ENCODE measurements at places on chromosomes 16 and 17.
A peak's percentile ranks its signal among the peaks of the same experiment; 100 is the strongest.

DNA sequence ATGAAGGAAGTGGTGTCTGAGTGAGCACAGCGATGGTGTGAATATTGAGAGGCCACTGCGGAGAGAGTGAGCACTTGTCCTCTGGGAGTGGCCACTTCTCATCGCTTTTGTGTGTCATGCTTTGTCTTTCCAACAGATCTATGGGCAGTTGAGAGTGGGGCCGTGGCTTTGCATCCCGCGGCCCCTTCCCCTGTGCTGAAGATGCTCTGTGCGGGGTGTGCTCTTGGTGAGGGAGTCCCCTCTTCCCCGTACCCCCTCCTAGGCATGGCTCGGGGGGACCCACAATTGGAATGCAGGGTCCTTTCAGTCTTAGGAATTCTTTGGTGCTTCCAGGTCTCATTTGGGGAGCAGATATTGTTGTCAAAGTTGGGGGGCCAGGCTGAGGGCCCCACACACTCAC lies 197.3 kb upstream of the WSCD1 start:
- no peak for DNase-seq

DNA sequence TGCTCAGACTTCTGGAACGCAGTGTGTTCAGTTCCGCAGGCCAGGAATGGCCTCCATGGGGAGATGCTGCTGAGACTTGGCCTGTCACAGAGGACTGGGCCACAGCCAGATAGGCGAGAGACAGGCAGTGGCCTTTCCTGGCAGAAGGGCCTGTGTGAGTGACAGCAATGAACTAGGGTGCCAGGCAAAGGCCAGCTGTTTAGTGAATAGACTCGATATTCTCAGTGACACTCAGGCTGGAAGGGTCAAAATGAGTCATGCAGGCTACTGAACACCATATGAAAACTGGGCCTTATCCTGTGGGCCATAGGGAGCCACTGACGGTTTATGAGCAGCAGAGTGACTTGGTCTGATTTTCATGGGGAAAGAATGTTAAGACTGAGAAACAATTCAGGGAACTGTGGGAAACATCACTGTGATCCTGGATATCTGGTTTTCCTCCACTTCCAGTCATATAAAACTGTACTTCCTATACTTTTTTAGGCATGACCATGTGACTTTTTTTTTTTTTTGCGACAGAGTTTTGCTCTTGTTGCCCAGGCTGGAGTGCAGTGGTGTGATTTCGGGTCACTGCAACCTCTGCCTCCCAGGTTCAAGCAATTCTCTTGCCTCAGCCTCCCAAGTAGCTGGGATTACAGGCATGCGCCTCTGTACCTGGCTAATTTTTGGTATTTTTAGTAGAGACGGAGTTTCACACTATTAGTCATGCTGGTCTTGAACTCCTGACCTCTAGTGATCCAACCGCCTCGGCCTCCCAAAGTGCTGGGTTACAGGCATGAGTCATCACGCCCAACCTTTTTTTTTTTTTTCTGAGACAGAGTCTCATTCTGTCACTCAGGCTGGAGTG lies 5.2 kb upstream of the NUBP1 start:
- peak; percentile 14 for DNase-seq

DNA sequence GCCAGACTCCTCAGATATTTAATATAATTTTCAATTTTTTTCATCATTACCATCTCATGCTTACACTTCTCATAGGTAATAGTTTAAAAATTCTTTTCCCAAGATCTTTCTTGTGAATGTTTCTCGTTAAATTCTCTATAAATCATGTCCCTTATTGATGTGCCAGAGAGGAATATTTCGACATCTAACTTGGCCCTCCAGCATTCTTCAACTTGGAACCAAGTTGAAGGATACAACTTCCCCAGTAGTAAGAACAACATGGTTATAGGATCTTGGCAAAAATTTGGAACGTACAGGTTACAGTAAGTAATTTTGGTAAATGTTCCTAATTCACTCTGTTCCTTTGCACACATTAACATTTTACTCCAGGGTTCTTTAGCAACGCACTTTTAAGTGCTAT lies 731.8 kb downstream of the CDH11 start:
- DNase-seq, result no peak

- no peak for DNase-seq
Observed at GRCh38 chr17:66548158-66548557, 245.7 kb downstream of the PRKCA start.

DNA sequence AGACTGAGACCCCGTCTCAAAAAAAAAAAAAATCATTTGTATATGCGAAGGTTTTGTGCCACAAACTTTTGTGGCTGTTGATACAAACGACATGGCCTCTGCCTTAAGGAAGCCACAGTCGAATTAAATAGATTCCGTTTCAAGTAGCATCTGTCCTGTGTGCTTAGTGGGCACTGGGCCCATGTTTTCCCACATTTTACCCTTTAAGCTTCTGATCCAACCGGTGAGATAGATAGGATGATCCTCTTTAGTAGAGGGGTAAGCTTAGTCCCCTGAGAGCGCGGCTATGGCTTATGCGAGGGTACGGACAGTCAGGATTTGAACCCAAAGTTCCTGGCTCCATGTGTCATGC lies 776 bp upstream of the TMEM219 start:
- DNase-seq, result no peak

- DNase-seq, result no peak
Observed at GRCh38 chr17:67503739-67504138, 126.7 kb downstream of the PITPNC1 start.

DNA sequence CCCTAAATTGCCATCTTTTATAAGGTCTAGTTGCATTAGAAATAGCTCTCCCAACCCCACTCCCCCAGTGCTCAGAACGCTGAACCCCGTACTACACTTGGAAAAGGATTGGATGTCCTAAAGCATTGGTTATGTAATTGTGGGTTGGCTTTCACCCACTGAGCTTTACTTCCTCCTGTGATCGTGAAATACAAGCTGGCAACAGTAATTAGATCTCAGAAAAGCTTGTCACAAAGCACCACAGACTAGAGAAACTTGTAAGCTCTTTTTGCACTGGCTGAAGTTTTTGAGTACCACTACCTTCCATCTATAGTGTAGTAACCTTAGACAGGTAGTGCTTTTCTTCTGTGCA lies 54.4 kb downstream of the SIAH1 start:
- no peak for DNase-seq

GRCh38 chr17:73901661-73902415 lies 257.6 kb upstream of the SDK2 start:
- DNase-seq, result no peak

DNA sequence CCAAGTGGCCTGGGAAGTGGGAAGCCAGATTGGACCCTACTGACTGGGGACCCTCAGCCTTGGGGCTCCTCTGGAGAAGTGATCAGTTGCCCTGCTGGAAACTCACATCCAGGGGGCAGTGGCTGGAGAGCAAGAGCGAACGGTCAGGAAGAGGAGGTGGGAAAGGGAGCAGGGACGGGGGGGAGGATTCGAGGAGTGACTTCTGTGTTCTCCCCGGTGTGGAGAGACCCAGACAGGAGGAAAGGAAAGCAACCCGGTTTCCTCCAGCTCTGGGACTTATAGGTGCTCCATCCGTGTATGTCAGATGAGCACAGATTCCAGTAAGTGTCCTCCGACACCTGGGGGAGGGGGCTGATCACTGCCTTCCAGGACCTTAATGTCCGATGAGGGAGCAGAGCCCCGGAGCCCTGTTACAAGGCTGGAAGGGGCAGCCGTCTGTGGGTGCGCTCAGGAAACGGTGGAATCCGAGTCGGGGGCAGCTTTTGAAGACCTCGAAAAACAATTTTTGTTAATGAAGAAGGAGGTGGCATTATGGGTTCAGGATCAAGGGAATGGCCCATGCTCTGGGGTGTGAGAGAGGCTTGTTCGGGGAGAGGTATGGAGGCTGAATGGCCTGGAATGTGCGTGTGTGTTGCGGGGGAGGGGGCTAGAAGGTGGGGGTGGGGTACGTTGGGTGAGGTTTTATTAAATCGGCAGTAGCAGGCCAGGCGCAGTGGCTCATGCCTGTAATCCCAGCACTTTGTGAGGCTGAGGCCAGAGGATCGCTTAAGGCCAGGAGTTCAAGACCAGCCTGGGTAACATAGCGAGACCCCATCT lies 34.8 kb upstream of the NDRG4 start:
- no peak for DNase-seq

DNA sequence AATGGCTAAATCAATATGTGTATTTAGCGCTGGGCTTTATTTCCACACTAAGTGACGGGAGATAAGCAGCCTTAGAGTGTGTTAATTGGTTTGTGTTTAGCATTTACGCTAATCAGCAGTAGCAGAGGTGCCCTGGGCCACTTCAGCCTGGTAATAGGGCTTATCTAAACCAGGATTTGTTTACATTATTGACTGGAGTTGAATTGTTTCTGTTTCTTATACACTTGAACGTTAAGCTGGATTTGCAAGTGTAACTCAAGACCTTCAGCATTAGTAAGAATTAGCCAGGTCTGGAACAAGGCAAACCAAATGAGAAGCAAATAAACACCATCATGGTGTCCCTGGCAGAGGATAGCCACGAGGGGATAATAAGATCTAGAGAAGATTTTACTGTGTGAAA lies 313.6 kb downstream of the HS3ST4 start:
- DNase-seq, result no peak

DNA sequence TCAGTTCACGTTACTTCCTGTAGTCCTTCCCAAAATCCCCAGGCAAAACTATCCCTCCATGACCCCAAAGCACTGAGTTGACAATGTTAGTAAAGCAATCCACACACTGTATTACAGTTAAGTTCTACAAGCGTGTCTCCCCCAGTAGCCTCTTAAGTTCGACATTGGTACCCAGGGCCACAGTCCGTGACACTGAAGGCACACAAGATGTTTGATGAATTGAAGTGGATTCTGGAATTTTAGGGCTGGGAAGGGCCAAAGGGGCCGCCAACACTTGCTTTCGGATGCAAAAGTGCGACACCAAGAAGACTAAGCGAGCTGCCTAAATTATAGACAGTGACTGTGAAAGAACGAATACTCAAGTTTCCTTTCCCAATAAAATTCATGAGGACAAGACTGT lies 1.5 kb downstream of the VPS35 start:
- DNase-seq, result no peak

DNA sequence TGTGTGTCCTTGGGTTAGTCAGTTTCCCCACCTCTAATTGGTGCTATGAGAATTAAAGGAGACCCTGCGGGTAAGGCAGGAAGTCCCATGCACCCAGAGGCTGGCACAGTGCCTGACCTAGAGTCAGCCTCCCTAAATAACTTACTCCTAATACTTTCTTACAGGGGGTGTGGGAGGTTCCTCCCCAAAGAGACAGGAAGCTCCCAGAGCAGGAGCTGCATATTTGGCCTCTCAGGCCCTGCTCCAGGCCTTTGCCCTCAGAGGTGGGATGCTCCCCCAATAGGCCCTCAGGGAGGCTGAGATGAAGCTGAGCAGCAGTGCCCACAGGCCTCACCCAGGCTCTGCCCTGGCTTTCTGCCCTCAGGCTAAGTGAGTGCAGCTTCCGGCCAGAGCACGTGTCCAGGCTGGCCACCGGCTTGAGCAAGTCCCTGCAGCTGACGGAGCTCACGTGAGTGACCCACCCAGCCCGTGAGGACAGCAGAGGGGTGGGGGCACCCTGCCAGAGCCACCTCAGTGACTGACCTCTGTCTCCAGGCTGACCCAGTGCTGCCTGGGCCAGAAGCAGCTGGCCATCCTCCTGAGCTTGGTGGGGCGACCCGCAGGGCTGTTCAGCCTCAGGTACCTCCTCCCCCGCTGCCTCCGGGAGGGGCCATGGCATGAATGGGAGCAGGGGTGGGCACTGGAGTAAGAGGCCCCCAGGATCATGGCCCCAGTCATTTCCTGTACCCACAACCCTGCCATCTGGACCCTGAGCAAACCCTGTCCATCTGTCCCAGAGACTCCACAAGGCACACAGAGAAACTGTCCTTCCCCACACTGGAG lies 31.1 kb upstream of the CPNE2 start:
- DNase-seq, result no peak

DNA sequence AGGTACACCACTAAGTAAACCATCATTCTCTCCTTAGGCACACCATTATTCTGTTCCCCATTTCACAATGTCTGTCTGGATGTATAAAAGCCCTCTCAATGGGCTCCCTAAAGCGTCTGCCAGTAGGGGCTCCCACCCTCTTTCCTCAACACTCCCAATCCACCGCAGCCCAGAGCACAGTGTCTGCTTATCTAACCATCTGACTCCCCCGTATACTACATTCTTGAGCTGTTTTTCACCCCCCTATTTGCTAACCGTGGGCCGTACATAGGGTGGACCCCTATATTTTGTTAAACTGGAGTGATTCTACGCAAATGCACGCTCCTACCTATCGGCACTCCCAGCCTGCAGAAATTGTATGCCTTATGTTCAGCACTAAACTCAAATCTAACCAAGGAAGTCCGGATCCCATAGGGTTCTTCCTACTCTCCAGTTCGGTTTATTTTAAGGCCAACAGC lies 685 bp upstream of the PSMD3 start:
- no peak for DNase-seq

DNA sequence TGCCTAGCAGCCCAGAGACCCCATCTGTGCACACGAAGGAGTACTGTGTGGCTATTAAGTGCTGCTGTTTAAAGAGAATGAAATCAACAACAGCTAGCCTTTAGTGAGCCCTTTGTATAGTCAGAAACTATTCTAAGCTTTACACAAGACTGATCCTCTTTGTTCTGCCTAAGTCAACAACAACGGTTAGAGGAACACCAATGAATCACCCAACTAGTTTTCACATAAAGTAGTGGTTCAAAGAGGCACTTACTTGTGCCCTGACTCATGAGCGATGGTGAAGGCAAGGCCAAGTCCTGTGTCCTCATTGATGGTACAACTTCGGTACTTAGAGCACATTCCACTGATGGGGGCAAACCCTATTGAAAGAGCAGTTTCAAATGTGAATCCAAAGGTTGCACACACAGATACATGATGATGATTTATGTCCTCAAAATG lies 75.8 kb downstream of the ADAMTS18 start:
- no peak for DNase-seq

DNA sequence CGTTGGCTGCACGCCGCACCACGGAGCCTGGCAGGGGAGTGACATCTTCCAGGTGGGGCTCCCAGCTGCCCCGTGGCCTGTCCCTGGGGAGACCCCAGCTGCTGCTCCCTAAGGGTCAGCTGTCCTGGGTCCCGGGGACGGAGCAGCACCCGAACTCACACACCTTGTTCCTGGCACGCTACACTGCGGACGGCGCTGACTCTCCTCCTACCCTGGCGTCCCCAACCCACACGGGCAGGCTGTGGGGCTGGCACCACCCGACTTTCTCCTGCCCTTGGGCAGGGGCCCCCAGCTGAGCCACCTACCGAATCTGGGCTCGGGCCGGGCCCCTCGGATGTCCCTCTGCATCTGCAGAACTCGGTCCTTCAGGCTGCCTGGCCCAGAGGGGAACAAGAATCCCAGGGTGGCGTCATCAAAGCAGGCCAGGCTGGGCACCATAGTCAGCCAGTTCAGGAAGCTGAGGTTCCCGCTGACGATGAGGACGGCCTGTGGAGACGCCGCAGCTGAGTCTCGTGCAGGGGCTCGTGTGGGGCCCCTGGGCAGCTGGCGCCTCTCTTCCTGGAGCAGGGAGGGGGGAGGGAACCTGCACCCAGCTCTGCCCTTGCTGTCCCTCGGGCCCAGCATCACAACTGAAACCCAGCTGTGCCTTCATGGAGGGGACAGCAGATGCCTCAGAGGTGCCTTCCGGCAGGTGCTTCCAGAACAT lies 70.5 kb upstream of the GNG13 start:
- no peak for DNase-seq

DNA sequence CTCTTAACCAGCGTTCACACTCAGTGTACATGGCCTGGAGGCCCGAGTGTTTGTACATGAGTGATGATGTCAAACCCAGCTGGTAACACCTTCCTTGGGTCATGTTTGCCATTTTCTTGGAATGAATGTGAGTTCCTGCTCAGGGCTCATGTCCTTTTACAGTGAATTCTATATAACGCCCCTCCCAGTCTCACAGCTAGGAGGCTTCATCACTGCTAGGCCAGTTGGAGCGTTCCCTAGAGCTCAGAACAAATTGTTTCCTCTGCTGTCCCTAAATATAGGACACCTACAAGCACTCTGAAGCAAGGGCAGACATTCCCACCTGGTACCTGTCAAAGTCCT lies 5.5 kb downstream of the TIMM22 start:
- DNase-seq, result no peak

Data from AG09309 (cell line).